T-helper 2 cell treated with Interferon-gamma antibody and Interleukin-4, amounts not matched to agents 5 μg/mL and 100 μg/mL, for 36 hours (primary cell): ENCODE measurements at places on chromosomes 11 and 22.

DNA sequence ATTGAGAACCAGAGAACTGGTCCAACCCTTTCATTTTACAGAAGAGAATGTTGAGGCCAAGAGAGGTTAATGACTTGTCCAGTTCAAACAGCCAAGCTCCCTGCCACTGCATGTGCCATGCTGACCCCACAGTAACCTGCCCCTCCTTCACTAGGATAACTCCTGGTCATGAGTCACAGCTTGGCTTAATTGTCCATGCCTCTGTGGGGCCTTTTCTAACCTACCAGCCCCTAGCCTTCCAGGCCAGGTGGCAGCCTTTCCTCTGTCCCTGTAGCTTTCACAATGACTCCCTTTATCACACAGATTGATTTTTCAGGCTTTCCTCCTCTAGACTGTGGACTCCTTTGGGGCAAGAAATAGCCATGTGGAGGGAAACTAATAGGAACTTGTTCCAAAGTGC, 97.2 kb downstream of the PIWIL4 start:
- no peaks in the 10 kb centered on the region for H3K36me3 ChIP-seq
- no peak overlapping the region for H3K4me3 ChIP-seq
- peaks cover 6% of the 10 kb centered on the region for H3K27me3 ChIP-seq

- H3K4me1 ChIP-seq, result no peaks in the 10 kb centered on the region
- H3K4me3 ChIP-seq, result no peak overlapping the region
Observed at GRCh38 chr11:28464252-28464867, 356.2 kb downstream of the METTL15 start.

- no peak overlapping the region for H3K4me3 ChIP-seq
- no peaks in the 10 kb centered on the region for H3K27me3 ChIP-seq
- no peak for DNase-seq
Observed at GRCh38 chr11:126570489-126570888, 215.0 kb downstream of the ST3GAL4 start.

DNA sequence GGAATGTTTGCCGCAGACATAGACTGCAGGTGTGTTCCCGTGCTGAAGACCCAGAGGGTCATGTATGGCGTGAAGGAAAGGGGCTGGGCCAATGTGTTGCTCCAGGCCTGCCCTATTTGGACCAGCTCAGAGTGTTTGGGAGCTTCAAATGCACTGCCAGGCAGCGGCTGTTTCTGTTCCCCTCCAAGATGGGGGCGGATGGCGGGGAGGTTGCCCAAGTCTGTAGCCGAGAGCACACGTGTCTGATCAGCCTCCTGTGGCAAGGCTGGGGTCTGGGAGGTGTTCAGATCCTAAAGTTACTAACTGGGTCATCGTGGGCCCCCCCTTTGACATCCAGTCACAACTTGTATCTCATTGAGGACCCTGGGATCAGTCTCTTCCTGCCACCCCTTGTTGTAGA, 45.5 kb downstream of the CACNA1I start:
- H3K4me3 ChIP-seq, result no peak overlapping the region
- H3K27me3 ChIP-seq, result peaks cover 13% of the 10 kb centered on the region
- H3K36me3 ChIP-seq, result no peaks in the 10 kb centered on the region
- peaks cover 18% of the 10 kb centered on the region for H3K4me1 ChIP-seq
- no peak overlapping the region for H3K27ac ChIP-seq

GRCh38 chr11:35735411-35735810, 72.8 kb downstream of the TRIM44 start:
- H3K27ac ChIP-seq, result no peak overlapping the region

GRCh38 chr22:45212306-45212709, 28.4 kb downstream of the KIAA0930 start:
- H3K4me3 ChIP-seq, result no peak overlapping the region
- DNase-seq, result no peak
- no peaks in the 10 kb centered on the region for H3K36me3 ChIP-seq
- H3K27me3 ChIP-seq, result no peaks in the 10 kb centered on the region

DNA sequence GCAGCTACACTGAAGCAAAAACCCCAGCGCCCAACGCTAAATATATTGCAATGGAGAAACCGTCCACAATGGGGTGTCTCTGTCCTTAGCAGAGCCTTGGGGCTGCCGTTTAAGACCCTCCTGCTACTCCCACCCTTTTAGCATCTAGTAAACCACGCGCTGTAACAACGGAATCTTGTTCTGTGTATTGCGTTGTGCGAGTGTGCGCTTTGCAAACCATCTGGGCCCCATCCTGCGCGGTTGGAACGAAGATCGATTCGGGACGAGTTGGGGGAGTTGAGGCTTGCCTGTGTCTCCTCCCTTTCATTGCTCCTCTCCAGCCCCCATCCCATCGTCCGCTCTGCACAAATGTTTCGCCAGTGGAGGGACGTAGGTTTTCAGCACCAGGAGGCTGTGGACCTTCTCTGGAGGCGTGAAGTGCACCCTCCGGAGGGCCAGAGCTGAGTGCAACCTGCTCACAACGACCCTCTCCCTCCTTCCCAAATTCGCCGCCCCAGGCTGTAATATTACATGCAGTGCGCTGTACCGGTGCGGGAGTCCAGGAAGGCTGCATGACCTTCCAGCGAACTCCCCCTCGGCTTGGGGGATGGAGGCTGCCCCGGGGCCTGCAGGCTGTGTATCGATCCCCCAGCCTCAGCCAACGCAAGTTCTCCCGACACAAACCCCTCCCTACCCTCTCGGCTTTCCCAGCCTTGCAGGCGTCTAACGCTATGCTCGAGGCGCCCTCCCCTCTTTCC, 1.6 kb upstream of the KMT2A start:
- peaks cover 10% of the 10 kb centered on the region for H3K36me3 ChIP-seq
- peaks cover 30% of the 10 kb centered on the region for H3K4me1 ChIP-seq
- peak overlapping the region; percentile 94 for H3K4me3 ChIP-seq
- peak overlapping the region; percentile 87 for H3K27ac ChIP-seq

DNA sequence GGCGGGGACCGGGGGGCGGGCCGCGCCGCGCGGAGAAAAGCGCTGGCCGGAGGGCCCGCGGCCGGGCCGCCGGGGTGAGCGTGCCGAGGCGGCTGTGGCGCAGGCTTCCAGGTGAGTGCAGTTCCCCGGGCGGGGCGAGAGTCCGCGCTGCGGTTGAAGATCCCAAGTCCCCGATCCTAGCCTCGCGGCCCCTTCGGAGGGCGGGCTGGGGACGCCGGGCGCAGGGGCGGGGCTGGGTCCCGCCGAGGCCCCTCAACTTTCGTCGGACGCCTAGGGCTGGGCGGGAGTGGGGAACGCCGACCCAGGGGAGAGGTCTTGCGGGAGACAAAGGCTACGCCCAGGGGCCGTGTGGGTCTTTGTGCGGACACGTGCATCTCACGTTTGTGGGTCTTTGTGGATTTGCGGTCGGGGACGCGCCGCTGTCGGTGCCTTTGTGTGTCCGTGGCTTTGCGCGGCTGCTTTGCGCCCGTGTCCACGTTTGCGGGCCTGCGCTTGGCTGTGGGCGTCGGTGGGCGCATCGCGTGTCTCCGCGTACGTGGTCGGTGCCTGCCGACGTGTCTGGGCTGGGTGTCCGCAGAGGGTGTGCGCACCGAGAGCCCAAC, at the start of gene TSKU:
Gene TSKU (plus strand): TSS at position 63 of the 602 bp plus-strand sequence. CDS start 12,261 bp downstream, outside the sequence.
- peaks cover 22% of the 10 kb centered on the region for H3K4me1 ChIP-seq
- H3K27ac ChIP-seq, result peak within 1 kb of the TSS; percentile 89
- peak within 1 kb of the TSS; percentile 88 for H3K4me3 ChIP-seq
- DNase-seq, result no peak

DNA sequence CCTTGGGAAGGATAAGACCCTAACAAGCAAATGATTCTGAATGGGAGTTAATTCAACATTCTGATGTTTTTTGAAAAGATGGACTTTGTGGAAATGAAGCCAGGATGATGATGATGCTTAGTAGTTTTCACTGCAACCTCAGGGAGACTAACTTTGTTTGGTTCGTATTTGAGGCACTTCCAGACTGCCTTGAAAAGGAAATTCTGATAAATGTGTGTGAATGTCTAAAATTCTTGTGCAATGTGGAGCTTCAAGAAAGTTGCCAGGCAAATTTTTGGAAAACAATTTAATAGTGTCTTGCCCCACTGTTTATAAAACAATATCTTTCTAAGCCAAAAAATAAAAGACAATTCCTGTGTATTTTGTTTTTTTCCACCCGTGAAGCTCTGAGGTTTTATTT, 11.2 kb upstream of the NAV2 start:
- peaks cover 14% of the 10 kb centered on the region for H3K27me3 ChIP-seq
- H3K36me3 ChIP-seq, result no peaks in the 10 kb centered on the region
- no peak overlapping the region for H3K4me3 ChIP-seq
- H3K27ac ChIP-seq, result no peak overlapping the region
- DNase-seq, result no peak

- H3K27ac ChIP-seq, result no peak overlapping the region
- no peak for DNase-seq
- H3K4me1 ChIP-seq, result peaks cover 22% of the 10 kb centered on the region
- H3K27me3 ChIP-seq, result peaks cover 28% of the 10 kb centered on the region
- H3K4me3 ChIP-seq, result no peak overlapping the region
Observed at GRCh38 chr11:124072147-124072546, 31.0 kb upstream of the OR10G7 start.

GRCh38 chr11:117443266-117444186, 115.9 kb downstream of the CEP164 start:
- H3K36me3 ChIP-seq, result no peaks in the 10 kb centered on the region
- H3K4me1 ChIP-seq, result no peaks in the 10 kb centered on the region
- peaks cover 16% of the 10 kb centered on the region for H3K27me3 ChIP-seq
- no peak overlapping the region for H3K27ac ChIP-seq
- H3K4me3 ChIP-seq, result no peak overlapping the region

- no peak for DNase-seq
- H3K27ac ChIP-seq, result no peak overlapping the region
- peaks cover 11% of the 10 kb centered on the region for H3K4me1 ChIP-seq
- no peak overlapping the region for H3K4me3 ChIP-seq
- H3K36me3 ChIP-seq, result no peaks in the 10 kb centered on the region
Observed at GRCh38 chr22:50691521-50691920, 18.9 kb downstream of the SHANK3 start.

DNA sequence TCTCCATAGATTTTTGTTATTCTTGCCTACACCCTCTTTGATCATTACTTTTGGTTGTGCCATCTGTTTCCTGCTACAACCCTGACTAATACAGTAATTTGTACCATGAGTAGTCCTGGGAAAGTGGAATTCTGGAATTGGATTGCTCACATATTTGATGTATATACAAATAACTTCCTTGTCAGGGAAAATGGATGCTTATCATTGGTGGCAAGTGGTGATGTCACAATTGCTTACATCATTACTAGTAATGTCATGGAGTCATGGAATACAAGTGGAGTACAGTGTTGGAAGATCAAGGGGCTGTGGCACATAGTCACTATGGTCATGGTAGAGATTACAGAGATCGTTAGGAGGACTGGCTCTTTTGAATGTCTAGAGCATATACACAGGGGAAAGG, 24.4 kb downstream of the AASDHPPT start:
- H3K36me3 ChIP-seq, result peaks cover 15% of the 10 kb centered on the region
- no peak for DNase-seq
- H3K27me3 ChIP-seq, result no peaks in the 10 kb centered on the region
- no peak overlapping the region for H3K27ac ChIP-seq
- no peak overlapping the region for H3K4me3 ChIP-seq

DNA sequence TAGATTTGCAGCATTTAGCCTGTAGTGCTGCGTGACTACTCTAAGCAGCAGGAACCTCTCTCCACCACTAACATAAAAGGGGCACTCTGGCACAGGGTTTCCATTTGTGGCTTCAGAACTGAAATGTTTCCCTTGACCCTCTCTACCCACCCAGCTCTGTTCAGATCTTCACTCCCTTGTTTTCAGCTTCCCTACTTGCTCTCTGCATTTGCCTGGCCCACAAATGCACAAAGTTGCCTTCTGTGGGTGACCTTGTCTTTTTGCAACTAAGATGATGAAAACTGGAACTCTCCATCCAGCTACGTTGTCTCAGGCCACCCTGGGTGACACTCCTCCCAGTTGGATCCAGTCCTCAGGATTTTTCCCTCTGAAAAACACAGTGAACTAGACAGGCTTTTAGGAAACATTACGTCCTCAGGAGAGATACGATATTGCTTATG, 19.8 kb upstream of the PSMA1 start:
- H3K4me3 ChIP-seq, result no peak overlapping the region
- H3K27me3 ChIP-seq, result no peaks in the 10 kb centered on the region
- H3K4me1 ChIP-seq, result peaks cover 38% of the 10 kb centered on the region
- H3K36me3 ChIP-seq, result peaks cover 29% of the 10 kb centered on the region
- no peak overlapping the region for H3K27ac ChIP-seq

- peaks cover 26% of the 10 kb centered on the region for H3K4me1 ChIP-seq
- no peak overlapping the region for H3K27ac ChIP-seq
- H3K27me3 ChIP-seq, result no peaks in the 10 kb centered on the region
- no peak for DNase-seq
Observed at GRCh38 chr11:68552542-68552941, 92.0 kb downstream of the PPP6R3 start.

DNA sequence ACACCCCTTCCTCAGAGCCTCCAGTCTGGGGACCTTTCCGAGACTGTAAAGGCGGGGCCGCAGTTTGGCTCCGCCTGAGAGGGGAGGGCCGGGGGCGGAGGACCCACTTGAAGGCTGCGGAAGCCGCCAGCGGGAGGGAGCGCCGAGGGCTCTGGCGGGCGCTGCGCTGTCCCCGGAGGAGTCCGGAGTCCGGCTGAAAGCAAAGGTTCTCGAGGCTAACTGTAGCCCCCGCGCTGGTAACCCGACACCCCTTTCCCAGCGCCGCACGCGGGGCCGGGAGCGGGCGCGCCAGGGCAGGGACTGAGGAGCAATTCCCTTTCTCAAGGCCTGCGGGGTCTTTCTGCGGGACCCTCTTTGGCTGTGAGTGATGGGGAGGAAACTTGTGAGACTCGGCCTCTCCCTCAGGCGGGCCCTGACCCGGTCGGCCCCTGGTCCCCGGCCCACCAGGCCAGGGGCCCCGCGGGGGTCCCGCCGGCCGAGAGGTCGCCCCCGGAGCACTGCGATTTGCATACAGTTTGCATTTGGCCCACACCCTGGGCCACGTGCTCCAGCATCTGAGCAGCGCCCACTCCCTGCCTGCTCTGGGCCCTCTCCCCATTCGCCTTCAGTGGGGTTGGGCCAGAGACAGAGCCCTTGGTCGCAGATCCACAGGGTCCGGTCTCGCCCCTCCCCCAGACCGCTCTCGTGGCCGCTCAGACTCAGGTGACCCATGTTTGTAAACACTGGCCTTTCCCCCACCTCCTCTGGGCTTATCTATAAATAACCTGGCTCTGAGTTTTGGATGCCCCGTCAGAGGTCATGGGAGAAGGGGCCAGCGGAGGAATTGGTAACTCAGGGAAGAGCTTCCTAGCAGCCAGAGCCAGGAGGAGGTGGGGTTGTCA, 519 bp upstream of the ART5 start:
- H3K4me3 ChIP-seq, result peak overlapping the region; percentile 64
- peaks cover 2% of the 10 kb centered on the region for H3K4me1 ChIP-seq
- H3K27ac ChIP-seq, result peak overlapping the region; percentile 40
- H3K36me3 ChIP-seq, result no peaks in the 10 kb centered on the region
- H3K27me3 ChIP-seq, result peaks cover 26% of the 10 kb centered on the region

DNA sequence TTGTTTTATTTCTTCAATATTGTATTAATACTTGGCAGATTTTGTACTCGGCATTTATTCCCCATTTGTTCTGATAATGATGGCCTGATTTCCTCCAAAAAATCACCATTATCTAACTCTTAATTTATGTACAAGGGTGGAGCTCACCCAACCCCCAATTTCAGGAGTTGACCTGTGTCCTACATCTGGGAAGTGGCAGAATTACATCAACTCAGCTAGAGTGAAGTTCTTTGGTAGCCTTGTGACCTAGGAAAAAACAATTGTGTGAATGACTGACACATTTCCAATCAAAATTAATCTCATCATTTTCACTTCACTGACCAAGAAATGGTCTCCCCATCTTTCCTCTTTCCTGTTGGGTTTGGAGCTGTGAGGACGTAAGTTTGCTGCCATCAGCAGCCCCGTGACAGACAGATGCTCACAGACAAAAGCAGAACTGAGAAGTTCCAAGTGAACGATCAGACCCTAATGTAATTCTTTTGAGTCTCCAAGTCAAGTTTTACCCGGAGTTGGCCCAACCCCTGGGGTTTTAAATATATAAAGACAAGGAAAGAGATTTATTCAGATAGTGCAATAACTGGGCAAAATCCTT, 16.6 kb upstream of the MS4A6E start:
- H3K36me3 ChIP-seq, result no peaks in the 10 kb centered on the region
- H3K27me3 ChIP-seq, result no peaks in the 10 kb centered on the region
- no peak overlapping the region for H3K4me3 ChIP-seq
- no peaks in the 10 kb centered on the region for H3K4me1 ChIP-seq
- H3K27ac ChIP-seq, result no peak overlapping the region
- no peak for DNase-seq
